ENCODE measurements at places on chromosomes 3 and 15. TPM values are rescaled to one million over a fixed set of nuclear protein-coding genes. Genes with fewer than 3 reads are reported as not detected.

- DNase-seq, result no peak
These were observed 39.4 kb upstream of the TRIM71 start for GRCh38 chr3:32778389-32778788.

DNA sequence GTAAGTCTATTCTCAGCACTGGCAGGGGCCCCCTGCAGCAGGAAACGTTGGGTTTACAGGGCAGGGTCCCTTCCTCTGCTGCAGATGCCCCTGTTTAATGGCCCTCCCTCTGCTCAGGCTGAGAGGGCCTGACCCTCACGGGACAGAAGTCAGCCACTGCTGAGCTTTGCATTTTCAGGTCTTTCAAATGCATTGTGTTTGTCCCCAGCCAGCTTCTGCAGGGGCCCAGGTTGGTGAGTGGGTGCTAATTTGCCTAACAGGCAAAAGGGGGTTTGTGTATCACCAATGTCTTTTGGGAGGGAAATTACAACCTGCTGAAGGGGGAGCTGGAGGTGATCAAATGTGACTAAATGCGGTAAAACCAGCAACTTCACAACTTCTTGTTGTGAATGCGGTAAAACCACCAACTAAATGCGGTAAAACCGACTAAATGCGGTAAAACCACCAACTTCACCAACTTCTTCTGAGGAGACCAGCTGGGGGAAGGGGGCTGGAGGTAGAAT is 44.8 kb upstream of the UBE2E1 start:
- DNase-seq, result no peak

DNA sequence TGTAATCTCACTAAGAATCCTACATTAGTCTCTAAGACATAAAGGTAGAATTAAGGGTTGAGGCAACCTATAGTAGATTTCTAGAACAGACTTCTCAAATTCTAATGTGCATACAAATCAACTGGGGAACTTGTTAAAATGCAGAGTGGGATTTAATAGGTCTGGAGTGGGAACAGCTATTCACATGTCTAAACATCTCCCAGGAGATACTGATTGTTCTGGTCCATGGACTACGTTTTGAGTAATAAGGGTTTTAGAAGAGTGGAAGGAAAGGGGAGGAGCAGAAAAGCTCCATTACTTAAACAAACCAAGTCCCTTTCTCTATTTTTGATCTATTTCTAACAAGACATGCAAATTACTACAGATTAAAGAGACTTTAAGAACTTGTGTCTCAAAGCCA is 524.8 kb downstream of the TUSC7 start:
- no peak for DNase-seq

GRCh38 chr3:87997966-87998365 is 60.8 kb downstream of the CGGBP1 start:
- DNase-seq, result no peak

DNA sequence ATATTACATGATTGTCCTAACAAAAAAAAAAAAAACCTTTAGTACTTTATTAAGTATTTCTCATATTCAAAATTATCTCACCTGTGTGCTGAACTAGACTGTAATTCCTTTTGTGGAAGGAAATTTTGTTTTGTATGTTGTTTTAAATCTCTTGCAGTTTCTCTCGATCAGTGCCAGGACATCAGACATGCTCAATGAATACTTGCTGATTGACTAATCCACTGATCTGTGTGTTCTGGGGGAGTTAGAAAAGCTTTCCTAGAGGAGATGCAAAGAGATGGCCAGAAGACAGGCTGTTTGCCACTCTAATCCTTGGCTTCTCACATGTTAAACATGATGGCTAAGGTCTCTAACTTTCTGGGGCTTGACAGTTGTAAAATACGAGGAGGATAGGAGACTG is 233.3 kb upstream of the NR2E3 start:
- DNase-seq, result no peak

GRCh38 chr15:43189296-43189695 is 4.1 kb downstream of the CCNDBP1 start:
- no peak for DNase-seq

DNA sequence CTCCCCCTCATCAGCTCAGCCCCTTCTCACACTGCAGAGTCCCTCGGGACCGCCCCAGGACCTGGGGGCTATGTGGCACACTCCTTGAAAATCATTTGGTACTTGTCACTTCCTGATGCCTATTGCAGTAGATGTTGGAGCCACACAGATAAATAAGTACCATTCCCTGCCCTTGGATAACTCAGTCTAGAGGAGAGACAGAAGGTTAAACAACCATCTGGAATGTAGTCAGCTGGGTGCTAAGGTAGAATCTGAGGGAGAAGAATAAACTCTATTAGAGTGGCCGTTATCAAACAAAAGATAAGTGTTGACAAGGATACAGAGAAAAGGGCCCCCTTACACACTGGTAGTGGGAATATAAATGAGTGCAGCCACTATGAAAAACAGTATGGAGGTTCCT is 112.3 kb upstream of the NR2E3 start:
- no peak for DNase-seq

GRCh38 chr3:169228522-169228921 is 435.0 kb downstream of the MECOM start:
- DNase-seq, result no peak

DNA sequence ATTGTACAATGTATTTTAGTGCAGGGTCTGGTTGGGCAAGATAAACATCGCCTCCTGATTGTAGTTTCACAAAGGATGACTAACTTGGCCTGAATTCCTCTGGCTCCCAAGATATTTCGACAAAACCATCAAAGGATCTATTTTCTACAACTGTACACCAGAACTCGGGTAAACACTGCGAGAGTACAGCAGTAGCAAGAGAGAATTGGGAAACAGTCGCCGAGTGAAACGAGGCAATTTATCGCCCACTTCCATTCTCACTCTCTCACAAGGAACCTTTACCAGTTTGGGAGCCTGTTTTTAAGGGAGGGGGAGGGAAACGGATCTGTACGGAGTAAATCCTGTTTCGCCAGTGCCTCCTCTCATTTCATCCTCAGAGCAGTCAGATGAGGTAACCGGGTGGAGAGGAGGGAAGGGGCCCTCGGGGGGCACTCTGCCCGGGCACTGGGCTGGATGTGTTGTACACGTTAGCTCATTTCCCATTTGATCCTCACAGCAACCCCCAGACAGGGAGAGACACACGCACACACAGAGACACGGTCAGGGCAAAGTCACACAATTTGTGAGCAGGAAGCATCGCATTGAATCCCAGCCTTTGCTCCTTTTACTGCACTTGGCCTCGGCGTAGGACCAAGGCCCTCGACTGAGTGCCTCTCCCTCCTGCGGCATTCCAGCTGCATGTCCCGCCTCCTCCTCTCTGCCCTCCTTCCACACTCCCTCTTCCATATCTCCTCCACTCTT is 120.1 kb downstream of the LIPC start:
- peak; percentile 98 for DNase-seq

DNA sequence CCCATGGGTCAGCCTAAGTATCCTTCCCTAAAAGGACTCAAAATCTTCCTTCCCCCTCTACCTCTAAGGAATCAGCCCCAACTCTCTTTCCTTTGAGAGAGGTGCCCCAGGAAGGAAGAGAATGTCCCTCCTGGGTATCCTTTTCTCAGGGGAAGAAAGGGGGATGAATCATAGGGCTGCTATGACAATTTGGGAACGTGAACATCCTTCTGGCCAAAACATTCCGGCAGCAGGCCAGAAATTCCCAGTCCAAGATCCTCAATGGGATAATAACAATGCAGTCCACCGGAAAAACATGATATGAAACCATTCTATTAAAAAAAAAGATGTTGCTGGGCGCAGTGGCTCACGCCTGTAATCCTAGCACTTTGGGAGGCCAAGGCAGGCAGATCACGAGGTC is 50.8 kb upstream of the CACNA2D3 start:
- DNase-seq, result no peak

DNA sequence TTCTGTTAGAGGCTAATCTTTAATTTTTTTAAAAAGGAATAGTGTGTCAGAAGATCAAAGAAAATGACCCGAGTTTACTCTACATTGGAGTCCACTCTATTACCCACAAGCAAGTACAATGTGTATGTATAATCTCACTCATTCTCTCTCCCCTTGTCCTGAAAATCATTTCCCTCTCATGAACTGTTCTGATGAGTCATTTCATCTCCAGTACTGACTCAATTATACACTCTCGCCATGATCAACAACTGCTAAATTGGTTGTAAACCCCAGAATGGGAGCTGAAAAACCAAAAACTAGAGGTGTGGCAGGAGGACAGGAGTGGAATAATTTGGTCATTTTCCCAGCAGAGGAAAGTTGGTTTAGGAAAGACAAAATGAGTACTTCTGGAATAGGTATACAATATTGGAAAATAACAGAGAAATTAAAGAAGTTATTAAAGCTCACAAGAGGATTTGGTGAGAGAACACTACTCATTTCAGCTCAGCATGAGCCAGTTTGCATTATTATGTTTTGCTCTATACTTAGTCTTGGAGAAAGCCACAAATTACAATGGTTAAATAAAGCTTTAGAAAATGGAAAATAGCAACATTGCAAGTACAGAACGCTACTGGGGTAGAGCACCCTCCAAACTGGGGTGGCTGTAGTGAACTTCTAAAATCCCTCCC is 144.3 kb upstream of the PFN2 start:
- DNase-seq, result peak; percentile 66

DNA sequence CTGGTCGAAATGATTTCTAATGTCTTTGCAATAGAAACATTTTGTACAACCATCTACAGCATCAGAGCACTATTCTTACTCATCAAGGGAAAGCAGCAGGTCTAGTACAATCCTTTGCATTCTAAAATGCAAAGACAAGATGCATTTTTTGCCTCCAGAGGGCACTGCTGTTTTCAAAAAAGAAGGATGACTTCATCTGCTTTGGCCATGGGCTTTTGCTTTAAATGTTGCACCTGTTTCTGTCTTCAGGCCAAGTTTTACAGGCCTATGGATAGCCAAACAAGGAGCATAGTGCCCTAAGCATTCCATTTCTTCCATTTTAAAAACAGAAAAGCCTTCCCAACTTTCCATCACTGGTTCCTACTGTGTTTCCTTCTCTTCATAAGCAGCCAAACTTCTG is 3.4 kb downstream of the PARP9 start:
- peak; percentile 38 for DNase-seq

DNA sequence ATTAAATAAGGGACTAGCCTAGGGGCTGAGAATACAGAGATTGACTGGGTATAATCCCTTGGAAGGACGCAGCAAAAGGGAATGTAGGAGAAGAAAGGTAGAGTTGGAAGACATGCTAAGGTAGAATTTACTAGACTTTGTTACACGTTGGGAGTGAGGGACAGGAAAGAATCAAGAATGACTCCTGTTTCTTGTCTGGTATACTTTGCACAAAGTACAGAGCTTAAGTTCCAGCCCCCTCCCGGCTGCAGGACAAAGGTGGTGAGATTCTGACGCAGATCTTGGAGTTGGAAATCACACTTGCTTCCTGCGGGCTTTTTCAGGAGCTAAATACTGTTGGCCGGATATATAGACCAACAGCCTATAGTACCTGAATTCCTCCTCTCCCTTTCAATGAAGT is 895 bp downstream of the HYKK start:
- DNase-seq, result no peak

GRCh38 chr3:128703561-128703960 is 22.4 kb upstream of the RAB7A start:
- DNase-seq, result no peak

DNA sequence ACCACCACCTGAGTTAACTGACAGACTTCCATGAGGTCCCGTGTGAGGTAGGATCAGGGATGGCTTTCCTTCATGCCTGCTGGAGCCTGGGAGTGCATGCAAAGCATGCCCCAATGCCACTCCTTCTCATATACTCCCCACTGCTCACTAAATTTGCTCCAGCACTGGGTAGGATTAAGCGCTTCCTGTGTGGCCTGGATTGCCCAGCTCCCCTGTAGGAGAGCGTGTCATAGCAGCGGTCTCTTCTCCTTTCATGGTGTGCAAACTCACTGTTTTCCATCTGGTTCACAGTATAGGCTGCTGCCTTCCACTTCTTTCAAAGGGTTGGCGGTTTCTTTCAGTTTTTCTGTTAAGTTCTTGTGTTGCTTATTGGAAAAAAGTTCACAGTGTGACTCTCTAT is 34.1 kb upstream of the ABI3BP start:
- DNase-seq, result no peak

DNA sequence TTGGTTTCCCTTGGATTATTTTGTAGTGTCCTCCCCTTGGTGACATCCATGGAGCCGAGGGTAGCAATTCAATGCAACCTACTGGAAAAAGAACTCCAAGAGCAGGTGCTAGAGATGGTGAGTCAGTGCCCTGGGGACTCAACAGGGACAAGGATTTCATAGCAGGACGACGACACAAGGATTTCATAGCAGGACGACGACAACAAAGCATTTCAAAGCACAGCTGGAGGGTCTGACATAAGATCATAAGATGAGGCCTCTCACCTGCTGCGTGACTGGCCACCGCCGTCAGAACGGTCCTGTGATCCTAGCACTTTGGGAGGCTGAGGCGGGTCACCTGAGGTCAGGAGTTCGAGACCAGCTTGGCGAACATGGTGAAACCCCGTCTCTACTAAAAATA is 22.5 kb downstream of the NRROS start:
- DNase-seq, result no peak

DNA sequence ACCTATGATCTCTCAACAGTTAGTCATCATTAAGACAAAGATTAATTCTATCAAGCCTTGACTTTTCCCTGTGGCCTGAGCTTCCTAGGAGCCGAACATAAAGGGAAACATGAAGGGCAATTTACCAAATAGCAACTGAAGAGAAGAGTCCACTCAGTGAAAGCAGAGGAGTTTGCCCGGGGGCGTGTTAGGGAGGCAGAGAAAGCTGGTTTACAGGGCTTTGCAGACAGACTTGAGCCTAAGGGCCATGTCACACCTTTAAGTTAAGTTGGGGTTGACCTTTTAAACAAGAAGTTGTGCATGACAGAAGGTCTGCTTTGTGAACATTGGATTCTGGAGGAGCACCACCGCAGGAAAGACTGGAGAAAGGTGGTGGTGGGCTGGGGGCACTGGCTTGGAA is 701.8 kb upstream of the CFAP20DC start:
- no peak for DNase-seq

- no peak for DNase-seq
These were observed 23.9 kb downstream of the RBPMS2 start for GRCh38 chr15:64751464-64751863.

GRCh38 chr3:65006300-65006739 is 318.5 kb upstream of the ADAMTS9 start:
- peak; percentile 72 for DNase-seq

DNA sequence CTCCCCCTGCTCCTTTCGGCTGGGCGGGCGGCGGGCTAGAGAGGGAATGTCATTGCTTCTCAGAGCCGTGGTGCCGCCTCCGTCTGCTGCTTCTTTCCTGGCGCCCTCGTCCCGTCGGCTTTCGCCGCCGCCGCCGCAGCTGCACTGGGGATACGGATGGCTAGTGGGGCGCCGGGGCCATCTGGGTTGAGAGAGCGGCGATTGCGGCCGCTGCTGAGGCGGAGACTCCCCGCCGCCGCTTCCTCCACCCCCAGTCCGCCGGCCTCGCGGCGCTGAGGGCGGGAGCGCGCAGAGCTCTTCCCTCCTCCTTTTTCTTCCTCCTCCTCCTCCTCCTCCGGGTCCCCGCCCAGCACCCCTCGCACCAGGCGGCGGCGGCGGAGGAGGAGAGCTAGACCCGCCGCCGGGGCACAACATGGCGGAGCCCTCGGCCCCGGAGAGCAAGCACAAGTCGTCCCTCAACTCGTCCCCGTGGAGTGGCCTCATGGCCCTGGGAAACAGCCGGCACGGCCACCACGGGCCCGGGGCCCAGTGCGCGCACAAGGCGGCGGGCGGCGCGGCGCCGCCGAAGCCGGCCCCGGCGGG is at the start of gene STT3B:
STT3B (plus strand) TSS at position 339 of the 582 bp plus-strand sequence; CDS start at position 413, 74 bp downstream.
- DNase-seq, result peak; percentile 63

TSEN2 gene
- 9.7 TPM for total RNA-seq

DNAH1 gene
- total RNA-seq, result 2.3 TPM

OIP5 gene
- total RNA-seq, result 1.7 TPM

FILIP1L gene
- total RNA-seq, result 209 TPM

ETV5 gene
- 55.3 TPM for total RNA-seq

TMEM207 gene
- not detected for total RNA-seq

LRTM1 gene
- not detected for total RNA-seq

UBAP1L gene
- 1.9 TPM for total RNA-seq

MORC1 gene
- not detected for total RNA-seq

Measured in astrocyte (in vitro differentiated cells and primary cell).